ENCODE measurements at places on chromosomes 7 and 10.
A peak's percentile ranks its signal among the peaks of the same experiment; 100 is the strongest.

DNA sequence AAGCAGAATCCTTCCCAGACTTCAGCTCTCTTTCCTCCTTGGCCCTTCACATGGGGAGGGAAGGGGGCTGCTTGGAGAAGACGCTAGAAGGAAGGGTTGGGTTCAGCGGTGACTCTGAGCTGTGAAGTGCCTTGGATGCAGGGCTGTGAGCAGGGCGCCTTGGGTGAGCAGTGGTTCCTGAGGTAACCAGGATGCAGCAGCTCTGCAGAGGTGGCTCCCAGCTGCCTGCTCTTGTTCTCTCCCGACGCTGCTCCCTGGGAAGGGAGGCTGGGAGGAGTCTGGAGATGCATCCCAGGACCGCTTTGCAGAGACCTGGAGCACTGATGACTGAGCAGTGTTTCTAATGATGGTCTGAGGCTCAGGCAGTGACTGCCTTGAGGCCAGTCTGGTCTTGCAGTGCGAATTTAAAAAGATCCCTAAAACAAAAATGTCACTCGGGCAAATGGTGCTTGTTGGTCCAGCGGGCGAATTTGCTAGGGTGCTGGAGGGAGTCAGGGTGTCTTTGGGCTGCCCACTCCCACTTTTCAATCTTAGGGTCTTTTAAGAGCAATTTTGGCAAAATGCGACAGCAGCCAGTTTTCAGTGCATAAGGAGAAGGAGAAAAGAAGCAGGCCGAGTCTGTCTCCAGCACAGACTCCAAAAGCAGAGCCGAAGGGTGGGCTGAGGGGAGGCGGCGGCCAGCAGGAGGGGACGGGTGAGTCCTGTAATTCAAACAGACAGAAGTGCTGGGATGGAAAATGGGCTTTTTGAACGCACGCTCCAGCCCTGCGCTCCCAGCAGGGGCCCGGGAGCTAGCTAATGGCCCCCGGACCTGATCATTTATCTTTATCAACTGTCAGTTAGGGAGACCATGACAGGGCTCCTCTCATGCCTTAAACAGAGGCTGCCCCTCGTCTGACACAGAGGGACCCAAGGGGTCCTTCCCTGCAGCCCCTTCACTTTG is 191.2 kb upstream of the SHH start:
- DNase-seq = no peak

DNA sequence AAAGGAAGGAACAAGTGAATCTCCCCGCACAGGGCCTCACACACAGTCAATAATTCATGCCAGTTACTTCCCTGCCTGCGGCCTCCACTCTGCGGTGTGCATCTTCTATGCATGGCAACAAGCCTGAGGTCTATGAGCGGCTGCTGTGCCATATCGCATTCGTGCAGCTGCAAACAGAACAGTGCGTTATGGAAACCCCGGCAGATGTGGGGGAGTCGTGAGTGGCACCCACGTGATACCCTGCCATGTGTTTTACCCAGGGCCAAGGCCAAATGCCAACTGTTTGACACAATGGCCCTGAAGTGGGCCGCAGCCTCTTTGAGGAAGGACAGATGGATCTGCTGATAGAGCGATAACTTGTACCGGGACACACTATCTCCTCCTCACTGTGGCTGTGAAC is 13.4 kb downstream of the TNS3 start:
- DNase-seq = no peak

DNA sequence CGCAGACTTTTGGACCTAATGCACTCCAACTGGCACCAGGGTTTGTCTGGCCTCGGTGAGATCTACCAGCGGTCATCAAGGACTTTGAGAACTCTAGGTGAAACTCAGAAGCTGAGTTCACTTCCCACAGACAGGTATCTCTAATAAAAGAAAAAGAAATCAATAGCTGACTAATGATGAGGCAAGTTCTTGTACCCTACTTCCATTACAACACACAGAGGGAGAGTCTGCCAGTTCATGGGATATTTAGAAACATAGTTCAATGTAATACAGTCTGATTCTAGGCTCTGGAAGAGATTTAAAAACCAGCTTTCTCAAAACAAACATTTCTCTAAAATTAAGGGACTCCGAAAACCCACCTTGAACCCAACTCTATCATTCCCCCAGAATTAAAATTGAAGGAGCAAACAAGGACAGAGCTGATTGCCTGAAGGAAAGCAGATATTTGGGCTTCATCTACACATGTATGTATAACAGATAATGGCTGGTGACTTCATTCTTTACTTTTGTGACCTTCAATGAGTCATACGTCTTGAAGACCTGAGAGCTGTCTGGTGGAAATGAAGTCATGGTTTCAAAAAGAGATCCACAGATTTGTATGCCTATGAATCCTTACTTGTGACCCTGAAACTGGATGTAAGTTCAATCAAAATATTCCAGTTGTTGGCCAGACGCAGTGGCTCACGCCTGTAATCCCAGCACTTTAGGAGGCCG is 2.7 kb upstream of the PNLIPRP1 start:
- DNase-seq = no peak

DNA sequence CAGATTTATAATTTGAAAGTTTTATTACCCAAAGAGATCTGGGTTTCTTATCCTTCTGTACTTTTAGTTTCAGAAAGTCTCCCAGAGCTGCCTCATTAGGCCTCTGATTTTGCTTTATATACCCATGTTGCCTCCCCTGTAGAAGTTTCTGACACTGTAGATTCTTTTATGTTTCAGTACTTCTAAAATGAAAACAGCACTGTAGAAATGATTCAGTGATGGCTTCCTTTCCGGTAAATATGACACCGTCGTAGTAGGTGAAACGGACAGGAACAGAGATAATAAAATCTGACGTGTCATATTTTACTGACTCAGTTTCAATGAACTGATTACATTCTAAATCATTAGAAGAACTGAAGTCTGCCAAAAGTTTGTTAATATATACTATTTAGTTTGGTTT is 272.7 kb downstream of the TWIST1 start:
- no peak for DNase-seq

- DNase-seq = no peak
Observed at GRCh38 chr7:143458263-143458662, 15.0 kb downstream of the TAS2R60 start.

- no peak for DNase-seq
Observed at GRCh38 chr10:79319115-79319771, 28.0 kb upstream of the PPIF start.

GRCh38 chr7:137950967-137951366 is 50.9 kb downstream of the CREB3L2 start:
- DNase-seq = no peak

GRCh38 chr7:50349399-50349798 is 44.9 kb downstream of the IKZF1 start:
- no peak for DNase-seq

- no peak for DNase-seq
Observed at GRCh38 chr7:77940647-77941046, 142.1 kb downstream of the PHTF2 start.

- DNase-seq = no peak
Observed at GRCh38 chr7:64849924-64850499, 53.1 kb upstream of the ZNF273 start.

GRCh38 chr10:11113156-11113555 is 95.5 kb downstream of the CELF2 start:
- DNase-seq = peak; percentile 22

DNA sequence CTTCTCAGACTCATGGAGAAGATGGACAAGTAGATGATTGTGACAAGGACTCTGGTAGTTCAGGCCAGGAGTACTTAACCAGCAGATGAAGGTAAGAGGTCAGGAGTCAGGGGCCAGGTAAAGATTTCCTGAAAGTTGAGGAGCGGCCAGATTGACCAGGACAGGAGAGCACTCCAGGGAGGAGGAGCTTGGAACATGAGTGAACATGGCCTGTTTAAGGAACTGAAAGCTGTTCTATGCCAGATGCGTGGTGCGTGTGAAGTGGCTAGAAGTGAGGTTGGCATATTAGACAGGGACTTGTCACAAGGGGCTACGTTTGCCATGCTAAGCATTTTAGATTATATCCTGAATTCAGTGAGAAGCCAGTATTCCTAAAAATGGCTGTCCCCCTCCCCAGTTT is 157.2 kb downstream of the WNT2 start:
- no peak for DNase-seq

- no peak for DNase-seq
Observed at GRCh38 chr7:66952343-66953043, 31.5 kb downstream of the TMEM248 start.

DNA sequence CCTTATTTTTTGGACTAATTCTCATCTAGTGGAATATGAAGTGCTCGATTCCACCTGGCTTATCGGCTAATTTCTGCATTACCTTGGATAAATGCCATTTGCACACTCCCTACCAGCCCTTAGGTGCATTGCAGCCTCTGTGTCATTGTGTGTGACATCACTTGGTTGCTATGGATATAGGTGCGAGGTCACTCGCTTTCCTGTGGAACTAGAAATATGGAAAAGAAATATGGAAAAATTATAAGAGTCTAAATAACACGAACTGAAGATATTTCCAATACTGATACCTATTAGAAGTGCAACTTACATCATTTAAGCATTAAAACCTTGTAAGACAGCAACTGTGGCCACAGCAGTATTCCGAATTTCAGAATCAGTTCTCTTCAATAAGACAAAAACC is 2.0 kb downstream of the YWHAG start:
- DNase-seq = no peak

DNA sequence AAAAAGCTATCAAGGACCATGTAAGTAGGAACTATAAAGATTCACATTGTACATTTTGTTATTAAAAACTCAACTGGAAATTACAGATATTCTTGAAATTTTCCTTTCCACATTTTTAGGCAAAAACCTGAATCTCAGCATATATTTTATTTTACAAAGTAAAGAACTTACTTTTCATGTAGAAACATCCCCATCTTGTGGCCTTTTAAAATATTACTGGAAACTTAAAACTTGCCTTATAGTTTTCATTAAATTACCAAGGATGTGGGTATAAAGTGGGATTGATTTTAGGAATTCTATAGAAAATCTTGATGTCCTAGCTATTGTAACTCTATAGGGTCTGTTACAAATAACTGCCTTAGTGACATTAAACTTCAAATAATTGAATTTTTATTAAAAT is 10.6 kb downstream of the DBF4 start:
- DNase-seq = no peak

GRCh38 chr7:80910228-80910627 is 8.6 kb downstream of the SEMA3C start:
- DNase-seq = no peak

- DNase-seq = no peak
Observed at GRCh38 chr7:3548815-3549214, 247.8 kb downstream of the SDK1 start.

DNA sequence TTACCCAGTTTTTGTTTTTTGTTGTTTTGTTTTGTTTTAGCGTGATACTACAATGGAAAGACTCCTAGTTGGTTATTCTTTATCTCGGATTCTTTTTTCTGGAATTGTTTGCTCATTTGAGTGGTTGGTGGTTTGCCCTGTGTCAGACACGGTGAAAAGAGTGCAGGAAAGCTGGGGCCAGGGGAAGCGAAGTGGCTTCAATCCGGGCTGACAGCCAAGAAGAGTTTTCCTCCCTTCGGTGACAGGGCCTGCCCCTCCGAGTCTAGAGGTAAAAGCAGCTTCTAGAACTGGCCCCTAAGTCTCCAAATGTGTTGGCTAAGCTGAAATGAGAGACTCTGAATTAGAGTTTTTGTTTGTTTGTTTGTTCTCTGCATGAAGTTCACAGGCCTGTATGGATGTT is 5.7 kb upstream of the AP5Z1 start:
- DNase-seq = no peak

DNA sequence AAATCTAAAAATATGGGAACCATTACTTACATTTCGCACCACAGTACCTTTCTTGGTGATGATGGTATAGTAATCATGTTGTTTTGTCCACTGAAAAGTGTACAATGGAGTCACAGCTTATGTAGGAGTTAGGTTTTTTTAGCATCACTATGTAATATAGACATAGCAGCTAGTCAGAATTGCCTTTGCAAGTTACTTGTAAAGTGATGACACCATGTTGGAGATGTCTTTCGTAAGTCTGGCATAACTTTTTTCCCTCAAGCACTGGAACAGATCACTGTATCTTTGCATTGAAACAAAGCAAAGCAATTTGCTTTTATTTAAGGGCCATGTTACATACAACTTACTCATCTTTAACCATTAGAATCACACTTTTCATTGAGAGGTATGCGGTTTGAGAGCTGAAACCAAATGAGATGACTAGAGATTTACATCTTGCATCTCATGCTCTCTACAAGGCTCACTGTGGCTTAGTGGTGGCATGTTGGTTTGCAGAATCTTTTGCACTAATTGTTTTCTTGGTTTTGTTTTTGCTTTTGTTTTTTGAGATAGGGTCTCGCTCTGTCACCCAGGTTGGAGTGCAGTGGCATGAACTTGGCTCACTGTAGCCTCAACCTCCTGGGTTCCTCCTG is 18.3 kb downstream of the UBN2 start:
- no peak for DNase-seq

DNA sequence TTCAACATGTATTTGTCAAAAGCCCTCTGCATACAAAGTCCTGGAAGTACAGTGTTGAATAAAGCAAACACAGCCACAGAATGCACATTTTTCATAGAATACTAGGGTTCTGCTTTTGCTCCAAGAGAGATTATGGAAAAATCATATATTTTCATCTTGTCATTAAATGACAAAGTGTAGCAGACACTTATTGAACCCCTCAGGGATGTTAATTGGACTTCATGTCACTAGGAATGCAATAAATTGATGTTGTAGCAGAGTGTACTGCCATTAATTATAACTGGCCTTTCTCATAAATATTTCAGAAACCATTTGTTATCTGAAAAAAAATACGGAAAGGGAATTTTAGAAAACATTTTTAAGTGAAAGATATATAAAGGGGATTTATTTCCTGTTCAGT is 64.5 kb upstream of the TAC1 start:
- no peak for DNase-seq

DNA sequence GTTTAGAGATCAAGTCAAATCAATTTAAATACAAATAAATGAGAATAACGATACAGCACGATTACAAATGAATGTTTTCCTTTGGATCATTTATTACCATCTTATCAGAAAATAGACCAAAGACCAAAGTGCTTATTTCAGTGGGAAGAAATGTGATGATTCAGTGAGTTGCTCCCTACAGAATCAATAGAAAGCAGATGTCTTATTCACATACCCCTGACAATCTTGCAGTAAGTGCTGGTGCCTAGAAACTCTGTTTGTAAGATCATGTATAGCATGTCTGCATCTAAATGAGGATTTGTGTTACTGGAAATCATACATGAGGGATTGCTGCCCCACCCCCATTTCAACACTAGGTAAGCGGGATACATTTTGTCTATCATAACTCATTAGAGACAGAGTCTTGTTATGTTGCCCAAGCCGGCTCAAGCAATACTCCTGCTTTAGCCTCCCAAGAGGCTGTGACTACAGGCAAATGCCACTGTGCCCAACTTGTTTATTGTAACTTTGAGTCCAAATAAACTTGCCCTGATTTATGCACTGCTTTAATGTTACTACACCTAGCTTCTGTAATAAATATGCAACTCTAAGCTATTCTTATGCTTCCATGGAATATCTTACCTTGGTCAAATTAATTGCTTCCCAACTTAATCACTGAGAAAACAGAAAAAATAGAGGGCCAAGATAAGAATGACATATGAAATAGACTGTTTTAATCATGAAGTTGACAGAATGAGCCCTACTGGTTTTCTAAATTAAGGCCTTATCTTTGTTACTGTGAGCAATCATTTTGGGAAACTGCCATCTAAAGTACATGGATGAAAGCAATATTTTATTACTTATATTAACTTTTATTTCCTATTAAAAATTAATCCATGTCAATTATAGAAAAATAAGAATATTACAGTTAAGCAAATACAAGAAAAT is 82.5 kb downstream of the AHR start:
- no peak for DNase-seq

GRCh38 chr10:22244001-22244400 is 26.2 kb upstream of the EBLN1 start:
- peak; percentile 24 for DNase-seq
